ENCODE measurements at places on chromosomes 5 and 9. TPM values are rescaled to one million over a fixed set of nuclear protein-coding genes. Genes with fewer than 3 reads are reported as not detected.

DNA sequence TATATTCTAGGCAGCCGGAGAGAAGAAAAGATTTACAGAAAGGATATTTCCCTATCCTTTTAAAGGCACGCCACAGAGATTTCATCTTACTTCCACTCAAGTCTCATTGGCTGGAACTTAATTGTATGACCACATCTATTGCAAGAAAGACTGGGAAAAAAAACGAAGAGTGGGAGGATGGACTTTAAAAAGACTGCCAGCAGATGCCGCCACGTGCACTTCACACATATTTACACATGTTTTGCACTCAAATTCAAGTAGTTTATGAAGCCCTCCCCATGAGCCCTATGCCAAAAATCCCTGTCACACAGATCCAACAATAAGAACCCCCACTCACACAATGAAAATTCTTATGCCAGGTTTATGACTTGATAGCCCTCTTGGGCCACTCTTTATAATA is 138.5 kb upstream of the TYRP1 start:
- no peaks in the 10 kb centered on the region for H3K27me3 ChIP-seq
- H3K27ac ChIP-seq = no peak overlapping the region
- no peaks in the 10 kb centered on the region for H3K4me1 ChIP-seq

- no peaks in the 10 kb centered on the region for H3K4me1 ChIP-seq
- no peaks in the 10 kb centered on the region for H3K36me3 ChIP-seq
- H3K27ac ChIP-seq = no peak overlapping the region
- no peak for DNase-seq
These were observed 406.3 kb downstream of the SPOCK1 start for GRCh38 chr5:137092831-137093230.

PHF24 gene
- not detected for total RNA-seq

- H3K4me3 ChIP-seq = no peak overlapping the region
- no peaks in the 10 kb centered on the region for H3K27me3 ChIP-seq
These were observed 373.9 kb downstream of the CHSY3 start for GRCh38 chr5:130278136-130278535.

MFAP3 gene
- 17.3 TPM for total RNA-seq

- H3K4me1 ChIP-seq = no peaks in the 10 kb centered on the region
- H3K4me3 ChIP-seq = no peak overlapping the region
- no peak for DNase-seq
- H3K27me3 ChIP-seq = no peaks in the 10 kb centered on the region
- no peak overlapping the region for H3K27ac ChIP-seq
These were observed 12.5 kb upstream of the PARP8 start for GRCh38 chr5:50653946-50654345.

THOC3 gene
- total RNA-seq = 111 TPM

DNA sequence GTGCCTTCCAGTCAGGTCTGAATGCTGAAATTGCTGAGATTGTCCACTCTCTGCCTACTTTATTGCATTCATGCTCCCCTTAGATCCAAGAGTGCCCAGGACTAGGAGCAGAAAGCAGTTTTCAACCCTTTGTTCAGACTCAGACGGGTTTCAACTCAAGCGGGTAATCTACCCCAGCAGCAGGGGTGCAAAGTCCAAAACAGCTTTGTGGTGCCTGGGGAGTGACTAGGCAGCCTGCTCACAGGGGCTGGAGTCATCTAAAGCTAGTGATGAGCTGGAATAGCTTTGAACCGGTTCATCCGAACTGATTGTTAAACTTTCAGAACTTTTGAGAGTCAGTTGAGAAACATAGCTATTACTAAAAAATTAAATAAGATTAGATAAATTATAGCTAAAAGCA is 71.0 kb upstream of the IQGAP2 start:
- H3K27me3 ChIP-seq = no peaks in the 10 kb centered on the region
- DNase-seq = no peak
- H3K4me1 ChIP-seq = peaks cover 9% of the 10 kb centered on the region
- no peak overlapping the region for H3K4me3 ChIP-seq
- H3K36me3 ChIP-seq = no peaks in the 10 kb centered on the region
- H3K27ac ChIP-seq = no peak overlapping the region

SPATA31C1 gene
- total RNA-seq = 0.07 TPM

DNA sequence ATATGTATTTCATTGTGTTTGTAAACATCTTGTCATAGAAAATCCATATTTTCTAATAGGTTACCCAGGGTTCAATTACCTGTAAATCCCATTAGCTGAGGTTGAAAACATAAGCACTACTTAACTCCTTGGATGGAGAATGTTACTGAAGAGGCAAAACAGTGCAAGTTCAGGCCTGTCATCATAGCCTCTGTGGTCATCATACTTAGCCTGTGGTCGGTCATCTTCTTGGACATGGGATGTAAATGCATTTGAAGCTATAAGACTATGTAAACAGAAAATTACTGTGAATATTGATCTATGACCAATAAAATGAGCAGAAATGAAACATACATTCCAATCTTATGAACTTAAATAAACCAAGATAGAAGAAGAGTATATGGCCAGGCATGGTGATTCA is 164.7 kb downstream of the CHSY3 start:
- no peak overlapping the region for H3K27ac ChIP-seq
- H3K4me3 ChIP-seq = no peak overlapping the region
- H3K4me1 ChIP-seq = no peaks in the 10 kb centered on the region

ESM1 gene
- total RNA-seq = not detected

DNA sequence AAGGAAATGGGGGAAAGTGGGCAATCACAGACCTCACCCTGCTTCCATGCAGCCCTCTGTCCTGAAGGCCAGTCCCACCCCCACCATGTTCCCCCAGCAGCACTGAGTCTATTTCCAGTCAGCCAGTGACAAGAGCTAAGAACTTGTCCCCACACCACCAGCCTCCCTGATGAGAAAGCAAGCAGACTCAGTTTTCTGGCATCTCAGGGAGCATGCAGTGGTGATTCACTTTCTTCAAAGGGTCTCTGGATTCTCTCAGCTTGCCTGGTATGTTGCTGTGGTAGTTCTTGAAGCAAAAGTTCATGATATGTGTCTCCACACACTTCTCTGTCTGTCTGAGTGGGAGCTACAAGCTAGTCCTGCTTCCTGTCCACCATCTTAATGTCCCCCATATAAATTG is 799.9 kb upstream of the TYRP1 start:
- H3K4me1 ChIP-seq = no peaks in the 10 kb centered on the region
- no peak for DNase-seq
- no peak overlapping the region for H3K27ac ChIP-seq
- H3K36me3 ChIP-seq = no peaks in the 10 kb centered on the region
- H3K27me3 ChIP-seq = no peaks in the 10 kb centered on the region
